Uterine smooth muscle cell (primary cell): ENCODE measurements at places on chromosomes 2 and 18. TPM values are rescaled to one million over a fixed set of nuclear protein-coding genes. Genes with fewer than 3 reads are reported as not detected.

APLF gene
- 4.2 and 5.5 TPM in 2 replicates for total RNA-seq

POU3F3 gene
- not detected in 2 replicates for total RNA-seq

MDH1B gene
- 0.44 and 1.6 TPM in 2 replicates for total RNA-seq

EVX2 gene
- total RNA-seq, result under 0.01 and 0.11 TPM in 2 replicates

RNF125 gene
- 0.50 and 0.89 TPM in 2 replicates for total RNA-seq

CD207 gene
- not detected in 2 replicates for total RNA-seq
